ENCODE measurements at places on chromosomes 16 and 17.

- no peak for DNase-seq
These were observed 32.7 kb downstream of the YWHAE start for GRCh38 chr17:1367351-1367745.

DNA sequence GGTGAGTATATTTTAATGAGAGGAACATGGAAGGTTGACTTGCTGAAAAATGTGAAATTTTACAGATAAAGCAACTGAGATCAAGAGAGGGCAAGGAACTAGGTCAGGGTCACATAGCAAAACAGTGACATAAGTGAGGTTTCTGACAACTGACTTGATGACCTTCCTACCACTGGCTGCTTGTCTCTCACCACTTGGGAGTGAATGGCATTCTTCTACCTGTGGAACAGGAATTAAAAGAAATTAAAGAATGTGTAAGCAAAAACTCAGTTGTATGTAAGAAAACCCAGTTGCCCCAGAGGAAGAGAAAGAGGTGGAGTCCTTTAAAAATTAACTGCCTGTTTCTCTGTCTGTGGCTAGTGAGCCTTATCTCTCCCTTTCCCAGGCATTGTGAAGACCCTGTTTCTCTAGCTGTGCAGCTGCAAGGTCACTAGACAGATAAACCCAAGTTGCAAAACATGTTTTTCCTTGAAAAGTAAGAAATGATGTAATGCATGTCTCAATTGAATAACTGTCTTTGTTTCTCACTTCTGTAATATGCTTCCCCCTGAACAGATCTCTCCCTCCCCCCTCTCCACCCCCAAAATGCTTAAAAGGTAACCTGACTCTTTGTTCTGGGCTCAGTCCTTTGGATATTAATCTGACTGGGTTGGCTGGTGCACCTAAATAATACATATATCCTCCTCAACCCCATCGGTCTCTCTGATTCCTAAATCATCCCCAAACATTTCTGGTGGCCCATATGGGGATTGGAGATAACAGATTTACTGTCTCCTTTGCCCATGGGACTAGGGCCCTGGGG is 23.4 kb downstream of the ACSM1 start:
- DNase-seq: no peak

DNA sequence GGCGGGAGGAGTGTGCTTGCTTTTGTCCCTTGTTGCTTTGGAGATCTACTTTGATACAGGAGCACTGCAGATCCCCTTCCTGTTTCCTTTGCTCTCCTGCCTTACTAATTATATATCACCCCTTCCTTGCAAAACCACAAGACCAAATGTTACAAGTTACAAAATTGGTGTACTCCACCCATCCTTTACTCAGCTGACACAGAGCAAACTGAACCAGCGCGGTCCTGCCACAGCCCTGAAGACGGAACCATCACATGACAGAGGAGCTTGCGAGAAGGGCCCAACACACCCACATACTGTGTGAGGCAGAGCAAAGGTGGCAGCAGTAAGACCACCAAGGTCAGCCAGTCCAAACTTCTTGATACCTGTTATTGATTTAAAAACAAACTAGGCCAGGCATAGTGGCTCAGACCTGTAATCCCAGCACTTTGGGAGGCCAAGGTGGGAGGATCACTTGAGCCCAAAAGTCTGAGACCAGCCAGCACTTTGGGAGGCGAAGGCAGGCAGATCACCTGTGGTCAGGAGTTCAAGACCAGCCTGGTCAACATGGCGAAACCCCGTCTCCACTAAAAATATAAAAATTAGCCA is 33.2 kb downstream of the CYTH1 start:
- peak; percentile 67 for DNase-seq

- no peak for DNase-seq
These were observed 47.0 kb downstream of the COX4I1 start for GRCh38 chr16:85846461-85846860.

DNA sequence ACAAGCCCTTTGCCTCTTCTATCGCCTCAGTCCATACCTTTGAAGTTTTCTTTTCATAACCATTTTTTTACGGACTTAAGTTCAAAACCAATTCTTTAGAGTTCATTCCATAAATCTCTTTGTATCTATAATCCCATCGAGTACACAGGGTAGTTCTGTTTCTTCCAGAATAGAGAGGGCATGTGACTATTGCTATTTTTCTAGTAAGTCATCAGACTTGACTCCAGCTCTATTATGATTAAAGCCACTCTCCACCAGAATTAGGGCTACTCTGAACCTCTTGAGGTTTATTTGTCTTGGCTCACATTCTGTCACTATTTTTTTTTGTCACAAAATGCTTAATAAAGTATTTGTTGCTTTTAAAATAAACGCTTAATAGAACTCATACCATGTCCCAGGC is 191.9 kb upstream of the AXIN2 start:
- DNase-seq: no peak

GRCh38 chr16:69169051-69169450 is 17.9 kb upstream of the SNTB2 start:
- no peak for DNase-seq

DNA sequence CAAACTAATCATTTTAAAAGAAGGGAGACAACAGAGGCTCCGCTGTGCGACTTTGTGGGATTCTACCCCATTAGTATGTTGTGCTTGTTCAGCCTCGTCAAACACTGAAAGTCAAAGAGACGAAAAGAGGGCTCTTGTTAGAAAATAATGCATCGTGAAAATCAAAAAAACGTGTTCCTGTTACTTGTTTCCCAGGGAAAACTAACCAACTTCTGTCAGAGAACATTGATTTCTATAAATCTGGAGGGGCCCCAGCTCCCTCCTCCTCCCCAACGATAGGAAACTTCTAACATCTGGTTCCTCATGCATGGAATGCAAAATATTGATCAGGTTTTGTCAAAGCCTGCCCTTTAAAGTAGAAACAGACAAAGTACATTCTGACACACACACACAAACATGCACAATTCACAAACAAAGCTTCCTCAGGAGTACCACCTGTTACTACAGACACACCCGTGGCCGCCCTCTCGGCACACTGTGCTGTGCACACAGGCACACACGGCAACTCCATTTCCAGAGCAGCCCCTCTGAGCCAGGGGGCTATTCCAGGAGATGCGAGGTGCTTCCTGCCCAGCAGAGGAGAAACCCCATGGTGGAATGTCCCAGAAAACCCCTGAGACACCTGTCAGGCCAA is 151.3 kb downstream of the ZFHX3 start:
- DNase-seq: no peak

GRCh38 chr17:76188213-76189016 is 47.4 kb upstream of the FOXJ1 start:
- no peak for DNase-seq

GRCh38 chr17:80529104-80529903 is 15.3 kb upstream of the RPTOR start:
- DNase-seq: peak; percentile 29

GRCh38 chr17:5888811-5889210 is 181.4 kb upstream of the WSCD1 start:
- DNase-seq: no peak

DNA sequence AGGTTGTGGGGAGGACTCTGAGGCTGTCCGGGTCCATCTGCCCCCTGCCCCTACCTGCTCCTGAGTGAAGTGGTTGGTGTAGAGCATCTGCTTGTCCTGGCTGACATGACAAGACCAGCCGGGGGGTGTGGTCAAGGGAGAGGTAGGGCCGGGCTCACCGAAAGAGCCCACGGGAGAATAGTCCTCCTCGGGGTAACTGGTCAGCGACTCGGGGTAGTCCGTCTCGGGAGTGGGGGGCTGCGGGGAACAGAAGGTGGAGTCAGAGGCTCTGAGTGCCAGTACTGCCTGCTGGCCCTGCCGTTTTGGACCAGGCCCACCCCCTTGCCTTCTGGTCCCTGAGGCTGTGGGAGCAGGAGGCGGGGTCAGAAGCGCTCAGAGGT is 27.8 kb downstream of the ARHGAP27 start:
- no peak for DNase-seq

DNA sequence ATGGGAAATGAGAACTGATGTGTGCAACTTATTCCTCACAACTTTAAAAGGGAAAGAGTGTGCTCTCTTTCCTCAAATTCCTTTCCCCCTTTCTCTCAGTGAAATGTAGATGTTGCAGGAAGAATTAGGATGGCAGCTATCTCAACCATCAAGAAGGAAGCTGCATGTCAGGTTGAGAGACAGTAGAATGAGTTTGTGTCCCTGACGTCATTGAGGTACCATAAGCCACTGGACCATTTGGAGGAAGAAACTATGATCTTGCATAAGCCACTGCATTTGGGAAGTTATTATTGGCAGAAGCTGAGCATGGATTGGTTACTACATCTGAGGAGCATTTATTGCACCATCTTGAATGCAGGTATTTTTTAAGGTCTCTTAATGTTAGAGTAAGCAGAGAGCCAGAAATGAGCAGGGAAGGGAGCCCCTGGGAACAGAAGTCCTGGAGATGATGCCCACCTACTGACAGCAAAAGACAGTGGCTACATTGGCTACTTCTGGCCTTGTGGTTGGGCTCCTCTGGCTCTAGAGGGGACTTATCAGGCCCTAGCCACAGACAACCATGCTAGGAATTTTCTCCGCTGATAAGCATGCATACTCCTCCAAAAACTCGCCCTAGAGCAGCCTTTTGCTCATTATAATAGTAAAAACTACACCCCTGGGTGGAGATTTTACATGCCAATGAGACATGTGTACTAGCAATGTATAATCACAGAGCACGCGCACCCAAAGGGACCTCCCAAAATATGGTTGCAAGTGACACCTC is 249.0 kb upstream of the SALL1 start:
- no peak for DNase-seq

DNA sequence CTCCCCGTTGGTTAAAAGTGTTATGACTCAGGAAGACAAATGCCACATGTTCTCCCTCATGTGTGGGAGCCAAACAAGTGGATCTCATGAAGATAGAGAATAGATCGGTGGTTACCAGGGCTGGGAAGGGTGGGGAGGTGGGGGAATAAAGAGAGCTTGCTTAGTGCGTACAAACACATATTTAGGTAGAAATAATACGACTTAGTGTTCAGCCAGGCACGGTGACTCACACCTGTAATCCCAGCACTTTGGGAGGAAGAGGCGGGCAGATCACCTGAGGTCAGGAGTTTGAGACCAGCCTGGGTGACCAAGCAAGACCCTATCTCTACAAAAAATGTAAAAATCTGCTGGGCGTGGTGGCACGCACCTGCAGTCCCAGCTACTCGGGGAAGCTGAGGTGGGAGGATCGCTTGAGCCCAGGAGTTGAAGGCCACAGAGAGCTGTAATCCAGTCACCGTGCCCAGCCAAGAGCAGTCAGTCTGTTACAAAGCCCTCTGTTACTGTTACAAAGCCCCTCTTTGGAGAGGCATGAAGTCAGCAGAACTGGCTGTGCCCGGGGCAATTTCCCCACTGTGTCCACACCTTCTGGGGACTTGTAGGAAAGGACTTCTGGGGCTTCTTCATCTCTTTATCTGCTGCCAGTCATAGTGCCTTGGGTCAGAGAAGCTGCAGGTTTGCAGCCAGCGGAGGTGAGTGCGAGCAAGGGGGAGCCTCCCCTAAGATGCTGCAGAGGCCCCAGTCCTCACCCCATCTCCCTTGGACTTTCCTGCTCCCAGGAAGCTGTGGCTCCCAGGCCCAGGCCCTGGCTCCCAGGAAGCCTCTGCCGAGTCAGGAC is 4.3 kb upstream of the ALDH3A1 start:
- DNase-seq: peak; percentile 49

DNA sequence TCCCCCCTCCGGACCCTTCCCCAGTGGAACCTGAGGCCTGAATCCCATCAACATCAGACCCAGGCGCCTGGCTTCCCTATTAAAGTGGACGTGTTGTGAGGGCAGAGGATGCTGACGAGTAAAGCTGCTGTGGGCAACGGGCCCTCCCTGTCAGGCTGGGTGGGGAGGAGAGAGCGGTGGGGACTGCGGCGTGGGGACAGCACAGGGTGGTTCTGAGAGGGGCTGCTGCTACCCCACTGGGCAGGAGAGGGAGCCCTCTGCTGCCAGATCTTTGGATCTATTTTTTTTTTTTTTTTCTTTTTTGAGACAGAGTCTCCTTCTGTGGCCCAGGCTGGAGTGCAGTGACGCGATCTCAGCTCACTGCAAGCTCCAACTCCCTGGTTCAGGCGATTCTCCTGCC is 5.9 kb downstream of the CA5A start:
- no peak for DNase-seq

GRCh38 chr17:31693433-31694220 is 165.4 kb downstream of the COPRS start:
- DNase-seq: peak; percentile 18

- no peak for DNase-seq
These were observed 92.3 kb downstream of the WNT3 start for GRCh38 chr17:46726206-46726605.

- no peak for DNase-seq
These were observed 14.0 kb upstream of the MPRIP start for GRCh38 chr17:17028059-17028877.

- DNase-seq: no peak
These were observed 81.1 kb downstream of the ANKRD11 start for GRCh38 chr16:89409161-89409711.

- no peak for DNase-seq
These were observed 234.6 kb upstream of the MON1B start for GRCh38 chr16:76956394-76956793.

DNA sequence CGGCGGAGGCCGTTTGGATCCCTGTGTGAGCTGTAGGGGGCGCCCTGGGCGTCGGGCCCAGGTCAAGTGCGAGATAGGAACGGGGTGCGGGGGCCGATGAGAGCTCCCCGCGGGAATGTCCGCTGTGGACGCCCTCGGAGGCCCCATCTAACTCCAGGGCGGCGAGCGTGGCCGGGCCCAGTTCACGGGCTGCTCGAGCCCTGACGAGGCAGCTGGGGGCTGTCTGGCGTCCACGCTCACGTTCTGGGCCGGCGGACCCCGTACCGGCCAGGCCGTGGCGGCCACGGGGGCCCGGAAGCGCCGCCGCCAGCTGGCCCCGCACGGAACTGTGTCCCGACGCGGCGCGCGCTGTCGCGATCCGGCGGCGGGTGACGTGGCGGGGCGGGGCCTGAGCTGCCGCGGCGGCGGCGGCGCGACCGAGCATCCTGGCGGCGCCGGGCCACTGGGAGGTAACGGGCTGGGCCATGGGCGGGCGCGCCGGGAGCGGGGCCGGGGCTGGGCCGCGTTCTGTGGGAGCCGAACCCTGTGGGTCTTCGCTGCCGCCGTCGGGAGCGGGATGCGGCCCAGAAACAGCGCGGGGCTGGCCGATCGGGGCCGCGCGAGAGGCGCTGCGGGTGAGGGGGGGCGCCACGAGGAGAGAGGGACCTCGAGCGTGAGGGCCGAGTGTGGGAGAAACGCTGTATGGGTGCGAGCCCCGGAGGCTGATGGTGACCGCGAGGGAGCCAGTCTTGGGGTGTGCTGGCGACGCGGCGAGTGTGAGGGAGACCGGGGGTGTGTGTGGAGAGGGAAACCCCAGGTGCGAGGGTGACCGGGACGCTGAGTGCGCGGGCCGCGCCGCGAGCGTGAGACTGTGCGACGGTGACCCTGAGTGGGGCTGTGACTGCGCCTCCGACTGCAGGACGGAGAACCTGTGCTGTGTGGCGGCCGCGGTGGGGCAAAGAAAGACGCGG is at the start of gene SLC7A6:
TSS of gene SLC7A6 (plus strand) at position 399 of the 950 bp plus-strand sequence. CDS start 10,201 bp downstream, outside the sequence.
- DNase-seq: peak; percentile 78

GRCh38 chr17:45147581-45148182 is 593 bp upstream of the HEXIM1 start:
- peak; percentile 91 for DNase-seq
